ENCODE measurements at places on chromosomes 1 and 21. TPM values are rescaled to one million over a fixed set of nuclear protein-coding genes. Genes with fewer than 3 reads are reported as not detected.

The ZNF678 gene
- 1.5 TPM for total RNA-seq

The FAM167B gene
- total RNA-seq: 0.84 TPM

The AMY1A gene
- total RNA-seq: not detected

The NPHS2 gene
- total RNA-seq: not detected

The SLAMF9 gene
- total RNA-seq: 0.41 TPM

The LMX1A gene
- not detected for total RNA-seq

The CFAP74 gene
- total RNA-seq: not detected

The CYB5RL gene
- total RNA-seq: 2.4 TPM

The VSIG8 gene
- 0.06 TPM for total RNA-seq

The S100A7 gene
- not detected for total RNA-seq

The CADM3 gene
- 0.14 TPM for total RNA-seq

The MROH9 gene
- total RNA-seq: not detected

The IGSF5 gene
- total RNA-seq: not detected

The GJB5 gene
- not detected for total RNA-seq

The OR10J1 gene
- total RNA-seq: not detected

The TCHHL1 gene
- not detected for total RNA-seq

The RXFP4 gene
- total RNA-seq: not detected

The OVAAL gene
- not detected for total RNA-seq

The CD5L gene
- not detected for total RNA-seq

The PPFIA4 gene
- 0.40 TPM for total RNA-seq

The VWA5B1 gene
- not detected for total RNA-seq

The TSPAN1 gene
- 2.3 TPM for total RNA-seq

Data from A549 treated with DMSO at 1 μM for 4 hours (cell line).